ENCODE measurements at places on chromosomes 7 and 10. TPM values are rescaled to one million over a fixed set of nuclear protein-coding genes. Genes with fewer than 3 reads are reported as not detected.
A peak's percentile ranks its signal among the peaks of the same experiment; 100 is the strongest.

HMX2 gene
- not detected for total RNA-seq

C10orf90 gene
- total RNA-seq: not detected

ABCB1 gene
- 4.8 TPM for total RNA-seq

- no peak for DNase-seq
Observed at GRCh38 chr7:9709216-9709615, 1264.5 kb upstream of the PHF14 start.

DNA sequence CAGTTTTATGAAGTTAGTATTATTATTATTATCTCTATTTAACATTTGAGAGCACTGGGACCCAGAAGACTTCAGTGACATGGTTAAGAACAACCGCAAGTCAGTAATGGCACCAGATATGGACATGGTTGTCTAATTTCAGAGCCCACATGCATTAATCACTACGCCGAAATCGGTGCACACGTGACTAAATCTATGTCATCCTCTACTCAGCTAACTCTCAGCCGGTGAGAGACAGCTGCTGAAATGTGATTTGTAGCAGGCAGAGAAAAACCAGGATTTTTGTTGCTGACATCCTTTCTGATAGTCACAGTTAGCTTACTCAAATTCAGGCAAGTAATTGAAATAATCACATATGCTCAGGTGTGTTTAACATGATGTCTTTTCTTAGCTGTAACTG is 127.7 kb downstream of the SPAG6 start:
- no peak for DNase-seq

GRCh38 chr10:88886557-88886956 is 6.5 kb downstream of the STAMBPL1 start:
- DNase-seq: no peak

DNA sequence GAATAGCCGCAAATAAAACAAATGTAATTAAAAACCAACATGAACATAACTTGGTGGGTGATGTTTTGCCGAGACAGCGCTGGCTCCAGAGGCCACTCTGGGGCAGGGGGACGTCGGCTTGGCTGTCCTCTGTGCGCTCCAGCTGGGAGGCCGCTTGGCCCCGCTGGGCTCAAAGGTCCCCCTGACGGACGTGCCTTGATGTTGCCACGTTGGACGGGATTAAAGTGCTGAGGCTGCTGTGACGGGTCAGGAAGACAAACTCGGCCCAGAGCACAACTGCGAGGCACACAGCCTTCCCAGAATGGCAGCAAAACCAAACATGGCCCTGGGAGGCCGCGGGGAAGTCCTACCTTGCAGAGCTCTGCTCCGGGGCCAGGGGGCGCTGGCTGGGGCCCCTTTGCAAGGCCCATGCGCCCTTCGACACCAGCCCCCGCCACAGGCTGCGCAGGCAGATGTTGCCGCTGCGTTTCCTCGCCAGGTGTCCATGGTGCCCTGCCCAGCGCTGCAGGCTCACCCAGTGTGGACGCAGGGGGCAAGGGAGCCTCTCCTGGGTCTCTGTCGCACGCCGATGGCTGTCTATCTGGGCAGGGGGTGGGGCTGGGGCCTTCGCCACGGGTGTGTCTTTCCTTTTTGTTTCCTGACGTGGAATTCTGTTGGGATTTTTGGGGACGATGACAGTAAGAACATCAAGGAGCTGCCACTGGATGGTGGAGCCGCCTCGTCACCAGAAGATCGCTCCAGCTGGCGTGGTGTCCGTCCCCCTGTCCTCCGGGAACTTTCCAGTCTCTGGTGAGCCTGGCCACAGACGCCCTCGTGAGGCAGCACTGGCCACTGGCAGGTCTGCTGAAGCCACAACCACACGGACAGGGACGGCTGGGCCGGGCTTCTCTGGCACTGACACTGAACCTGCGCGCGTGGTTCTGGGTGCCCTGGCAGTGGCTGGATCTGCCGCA is 99.6 kb upstream of the DIP2C start:
- DNase-seq: peak; percentile 36

- DNase-seq: no peak
Observed at GRCh38 chr7:3780525-3780924, 479.5 kb downstream of the SDK1 start.

DNA sequence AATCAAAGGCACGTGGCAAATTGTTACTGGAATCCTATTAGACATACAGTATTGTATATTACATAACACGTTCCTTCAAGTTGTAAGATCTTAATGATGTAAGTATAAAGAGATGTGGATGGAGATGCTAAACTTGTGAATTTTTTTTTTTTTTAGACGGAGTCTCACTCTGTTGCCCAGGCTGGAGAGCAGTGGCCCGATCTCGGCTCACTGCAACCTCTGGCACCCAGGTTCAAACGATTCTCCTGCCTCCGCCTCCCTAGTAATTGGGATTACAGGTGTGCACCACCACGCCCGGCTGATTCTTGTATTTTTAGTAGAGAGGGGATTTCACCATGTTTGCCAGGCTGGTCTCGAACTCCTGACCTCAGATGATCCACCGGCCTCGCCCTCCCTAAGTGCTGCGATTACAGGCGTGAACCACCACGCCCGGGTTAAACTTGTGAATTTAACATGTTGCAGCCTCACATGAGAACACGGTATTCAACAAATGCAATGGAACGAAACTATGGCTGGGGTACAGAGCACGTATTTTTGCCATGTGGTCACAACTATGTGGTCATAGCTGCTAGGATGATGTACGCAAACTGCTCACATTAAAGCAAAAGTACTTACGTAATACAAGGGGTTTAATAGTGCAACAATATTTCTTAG is 818 bp upstream of the SUPV3L1 start:
- DNase-seq: peak; percentile 52

- no peak for DNase-seq
Observed at GRCh38 chr7:103704701-103705100, 258.7 kb upstream of the SLC26A5 start.

AKR1C4 gene
- not detected for total RNA-seq

OGDHL gene
- not detected for total RNA-seq

GRCh38 chr7:17646253-17646956 is 293.9 kb downstream of the SNX13 start:
- DNase-seq: no peak

CLDN3 gene
- total RNA-seq: not detected

ELAPOR2 gene
- 2.3 TPM for total RNA-seq

DNA sequence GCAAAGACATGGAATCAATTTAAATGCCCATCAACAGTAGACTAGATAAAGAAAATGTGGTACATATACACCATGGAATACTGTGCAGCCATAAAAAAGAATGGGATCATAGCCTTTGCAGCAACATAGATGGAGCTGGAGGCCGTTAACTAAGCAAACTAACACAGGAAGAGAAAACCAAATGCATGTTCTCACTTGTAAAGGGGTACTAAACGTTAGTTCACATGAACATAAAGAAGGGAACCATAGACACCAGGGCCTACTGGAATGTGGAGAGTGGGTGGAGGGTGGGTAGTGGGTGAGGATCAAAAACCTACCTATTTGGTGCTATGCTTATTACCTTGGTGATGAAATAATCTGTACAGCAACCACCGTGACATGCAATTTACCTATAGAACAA is 78.4 kb upstream of the GSDME start:
- no peak for DNase-seq

TMEM236 gene
- total RNA-seq: 0.13 TPM

- DNase-seq: no peak
Observed at GRCh38 chr7:90396420-90396819, 6.8 kb upstream of the CLDN12 start.

DNA sequence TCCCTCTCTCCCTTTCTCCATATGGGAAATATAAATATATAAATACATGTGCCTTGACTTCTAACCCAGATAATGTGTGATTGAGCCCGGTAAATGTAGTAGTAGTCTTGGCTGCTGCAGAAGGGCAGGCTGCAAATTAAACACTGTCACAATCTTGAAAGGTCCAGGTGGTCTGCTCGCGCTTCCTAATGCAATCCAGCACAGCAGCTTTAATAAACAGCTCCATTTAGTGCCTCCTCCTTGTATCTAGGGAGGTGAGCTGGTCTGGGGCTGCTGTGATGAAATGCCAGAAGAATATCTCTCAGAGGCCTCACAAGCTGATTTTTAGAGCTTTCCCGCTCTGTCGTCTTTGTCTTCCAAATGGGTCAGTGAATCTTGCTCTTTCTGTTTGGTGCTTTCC is 782 bp downstream of the POU6F2 start:
- DNase-seq: no peak

- DNase-seq: no peak
Observed at GRCh38 chr7:68706291-68706690, 892.0 kb upstream of the AUTS2 start.

- no peak for DNase-seq
Observed at GRCh38 chr7:148011753-148012152, 578.8 kb upstream of the C7orf33 start.

- no peak for DNase-seq
Observed at GRCh38 chr7:33905389-33906032, at the start of gene BMPER. TSS of gene BMPER (plus strand) at chr7:33905539. CDS start at chr7:33905614, 75 bp downstream.

CFAP58 gene
- 0.24 TPM for total RNA-seq

- no peak for DNase-seq
Observed at GRCh38 chr10:131660427-131660826, 240.4 kb upstream of the PPP2R2D start.

PPP1R9A gene
- not detected for total RNA-seq

- peak; percentile 67 for DNase-seq
Observed at GRCh38 chr10:99234041-99234790, 1.4 kb downstream of the HPSE2 start.

DNA sequence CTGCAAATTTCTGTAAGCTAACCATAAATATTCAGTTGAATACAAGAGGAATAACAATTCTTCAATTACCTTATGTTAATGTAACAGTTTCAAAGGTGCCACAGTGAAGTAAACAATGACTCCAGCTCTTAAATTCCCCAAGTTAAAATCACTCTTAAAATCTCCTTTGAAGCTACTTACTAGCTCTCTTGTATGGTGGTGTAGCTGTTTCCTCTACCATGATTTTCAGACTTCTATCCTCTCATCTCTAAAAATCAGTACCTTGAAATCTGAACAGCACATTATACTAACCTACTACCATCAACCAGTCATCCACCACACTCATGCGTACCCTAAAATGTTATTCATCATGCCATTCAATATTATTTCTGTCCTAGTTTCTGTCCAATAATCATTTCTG is 29.6 kb downstream of the JMJD1C start:
- no peak for DNase-seq

GRCh38 chr7:117401293-117402002 is 25.8 kb downstream of the ASZ1 start:
- DNase-seq: no peak

- no peak for DNase-seq
Observed at GRCh38 chr7:16940776-16941175, 59.0 kb upstream of the AGR3 start.
